ENCODE measurements at places on chromosomes 5 and 9.

DNA sequence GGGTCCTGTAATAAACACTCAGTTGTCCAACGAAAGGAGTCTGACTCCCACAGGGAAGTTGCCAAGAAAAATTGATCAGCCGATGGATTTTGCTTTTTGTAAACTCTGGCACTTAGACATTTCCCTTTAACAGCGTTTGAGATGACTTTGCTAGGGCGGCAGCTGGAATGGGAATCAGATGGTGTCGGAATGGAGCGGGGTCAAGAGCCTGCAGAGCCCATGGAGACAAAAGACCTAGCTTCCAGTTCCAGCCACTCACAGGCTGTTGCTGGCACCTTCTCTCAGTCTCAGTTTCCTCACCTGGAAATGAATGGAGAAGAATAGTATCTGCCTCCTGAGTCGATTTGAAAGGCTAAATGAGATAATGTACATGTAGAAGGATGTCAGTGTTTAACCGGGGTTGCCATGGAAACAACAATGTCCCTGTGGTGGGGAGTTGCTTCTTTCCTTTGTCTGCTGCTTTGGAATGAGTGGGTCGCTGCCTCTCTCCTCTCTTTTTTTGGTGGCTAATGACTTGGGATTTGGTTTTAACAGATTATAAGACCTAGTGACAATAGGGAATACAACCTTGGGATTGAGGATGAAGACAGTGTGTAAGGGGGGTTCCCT, 137.4 kb downstream of the GAS1 start:
- DNase-seq: no peak

DNA sequence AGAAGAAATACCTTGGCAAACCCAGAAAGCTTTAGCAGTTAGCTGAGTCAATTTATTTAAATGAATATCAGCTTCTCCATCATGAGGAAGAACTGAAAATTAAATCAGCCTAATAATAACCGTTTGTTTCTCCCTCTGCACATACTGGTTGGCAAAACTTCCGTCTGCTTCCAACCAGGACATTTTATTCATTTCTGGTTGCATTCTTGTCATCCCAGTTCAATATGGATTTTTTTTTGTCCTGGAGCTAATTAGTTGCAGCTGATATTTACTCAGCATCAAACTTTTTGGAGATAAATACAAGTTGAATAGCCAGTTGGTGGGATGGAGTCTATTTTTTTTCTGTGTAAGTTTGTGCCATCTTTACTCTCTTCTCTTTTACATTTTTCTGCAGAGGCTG, 126.5 kb upstream of the GDNF start:
- no peak for DNase-seq

- no peak for DNase-seq
These were observed 4.7 kb downstream of the ZFAND5 start for GRCh38 chr9:72360324-72360723.

- DNase-seq: peak; percentile 45
These were observed 190.1 kb upstream of the ZNF608 start for GRCh38 chr5:124936626-124936933.

- DNase-seq: no peak
These were observed 51.1 kb upstream of the CDKN2AIPNL start for GRCh38 chr5:134462761-134463160.

- DNase-seq: no peak
These were observed 734 bp downstream of the SKP1 start for GRCh38 chr5:134175921-134176510.

DNA sequence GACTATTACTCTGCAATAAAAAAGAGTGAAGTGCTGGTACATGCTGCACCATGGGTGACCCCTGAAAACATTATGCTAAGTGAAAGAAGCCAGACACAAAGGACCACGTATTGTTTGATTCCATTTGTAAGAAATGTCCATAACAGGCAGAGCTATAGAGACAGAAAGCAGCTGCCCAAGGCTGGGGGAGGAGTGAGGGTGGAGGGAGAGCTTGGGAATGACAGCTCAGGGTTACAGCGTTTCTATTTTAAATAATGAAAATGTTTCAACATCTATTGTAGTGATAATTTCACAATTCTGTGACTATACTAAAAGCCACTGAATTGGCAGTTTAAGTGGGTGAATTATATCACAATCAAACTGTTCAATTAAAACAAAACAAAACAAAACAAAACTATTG, 81.7 kb downstream of the MYO10 start:
- no peak for DNase-seq

- peak; percentile 51 for DNase-seq
These were observed 24.3 kb upstream of the POMT1 start for GRCh38 chr9:131478421-131478868.

DNA sequence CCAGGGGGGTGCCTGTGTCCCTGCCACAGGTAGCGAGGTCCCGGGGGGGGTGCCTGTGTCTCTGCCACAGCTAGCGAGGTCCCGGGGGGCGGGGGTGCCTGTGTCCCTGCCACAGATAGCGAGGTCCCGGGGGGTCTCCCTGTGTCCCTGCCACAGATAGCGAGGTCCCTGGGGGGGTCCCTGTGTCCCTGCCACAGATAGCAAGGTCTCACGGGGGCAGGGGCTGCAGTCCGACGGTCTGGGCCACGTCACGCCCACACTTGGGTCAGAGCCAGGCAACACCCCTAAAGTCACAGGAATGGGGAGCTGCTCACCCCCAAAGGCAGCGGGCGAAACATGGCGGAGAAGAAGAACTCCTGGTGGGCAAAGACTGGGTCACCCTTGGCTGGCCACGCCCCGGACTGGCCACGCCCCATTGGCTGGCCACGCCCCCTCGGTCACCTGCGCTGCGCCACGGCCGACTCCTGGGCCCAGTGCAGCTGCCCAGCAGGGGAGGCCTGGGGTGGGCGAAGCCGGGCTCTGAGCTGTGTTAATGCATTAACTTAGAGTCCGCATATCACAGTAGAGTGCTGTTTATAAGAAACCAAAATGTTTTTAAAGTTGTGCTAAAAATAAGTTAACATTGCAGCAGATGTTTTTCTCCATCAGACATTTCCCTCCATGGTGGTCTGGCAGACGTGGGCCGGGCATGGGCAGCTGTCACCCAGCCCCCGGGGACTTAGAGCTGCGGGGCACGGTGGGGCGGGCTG, 7.0 kb downstream of the NOXA1 start:
- DNase-seq: peak; percentile 80

DNA sequence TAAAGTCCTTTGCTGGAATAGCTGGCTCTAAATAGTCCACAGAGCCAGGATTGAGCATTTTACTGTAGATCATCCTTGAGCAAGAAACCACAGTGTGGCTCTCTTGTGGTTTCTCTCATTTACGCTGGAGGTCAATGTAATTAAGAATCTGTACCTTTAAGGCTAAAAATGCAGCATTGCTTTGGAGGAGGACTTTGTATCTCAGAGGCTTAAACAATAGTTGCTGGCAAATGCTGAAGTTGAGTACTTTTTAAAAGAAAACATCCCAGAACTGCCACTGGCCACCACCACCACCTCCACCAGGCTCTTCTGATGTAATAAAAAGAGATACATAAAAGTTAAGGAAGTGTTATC, 177.3 kb upstream of the ADAMTSL1 start:
- no peak for DNase-seq

DNA sequence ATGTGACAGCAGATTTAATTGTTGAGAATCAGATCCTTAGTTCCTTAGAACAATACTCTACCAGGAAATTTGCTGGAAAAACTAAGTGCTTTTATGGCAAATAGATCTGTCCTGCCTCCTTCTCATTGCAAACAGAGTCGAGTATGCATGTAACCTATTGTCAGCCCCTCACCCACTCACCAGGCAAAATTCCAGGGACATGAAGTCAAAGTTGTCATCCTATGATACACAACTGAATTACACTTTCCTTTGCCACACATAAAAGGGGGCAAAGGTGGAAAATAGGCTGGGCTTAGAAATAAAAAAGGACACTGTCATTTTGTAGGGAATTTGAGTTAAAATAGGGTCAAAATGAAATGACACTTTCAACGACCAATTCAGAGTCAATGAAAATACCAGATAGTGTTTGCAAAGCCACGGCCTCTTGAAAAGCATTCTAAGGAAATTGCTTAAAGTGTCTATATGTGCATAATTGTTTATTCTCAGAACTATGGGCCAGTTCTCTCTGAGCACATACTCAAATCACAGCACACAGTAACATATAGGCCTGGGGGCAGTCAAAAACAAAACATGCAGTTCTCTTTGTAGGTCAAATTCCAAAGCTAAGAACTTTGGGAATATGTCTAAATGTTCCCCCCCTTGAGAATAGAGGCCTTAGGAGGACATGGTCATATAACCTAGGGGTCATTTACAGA, 452.8 kb downstream of the NFIB start:
- DNase-seq: no peak
